CD4-positive, alpha-beta T cell (primary cell): ENCODE measurements at places on chromosomes 12 and 14.

- peak overlapping the region; percentile 96 for H3K4me3 ChIP-seq
- H3K27ac ChIP-seq = peak overlapping the region; percentile 89
- H3K4me1 ChIP-seq = peaks cover 13% of the 10 kb centered on the region
These were observed 628 bp upstream of the LLPH start for GRCh38 chr12:66131067-66131688.

DNA sequence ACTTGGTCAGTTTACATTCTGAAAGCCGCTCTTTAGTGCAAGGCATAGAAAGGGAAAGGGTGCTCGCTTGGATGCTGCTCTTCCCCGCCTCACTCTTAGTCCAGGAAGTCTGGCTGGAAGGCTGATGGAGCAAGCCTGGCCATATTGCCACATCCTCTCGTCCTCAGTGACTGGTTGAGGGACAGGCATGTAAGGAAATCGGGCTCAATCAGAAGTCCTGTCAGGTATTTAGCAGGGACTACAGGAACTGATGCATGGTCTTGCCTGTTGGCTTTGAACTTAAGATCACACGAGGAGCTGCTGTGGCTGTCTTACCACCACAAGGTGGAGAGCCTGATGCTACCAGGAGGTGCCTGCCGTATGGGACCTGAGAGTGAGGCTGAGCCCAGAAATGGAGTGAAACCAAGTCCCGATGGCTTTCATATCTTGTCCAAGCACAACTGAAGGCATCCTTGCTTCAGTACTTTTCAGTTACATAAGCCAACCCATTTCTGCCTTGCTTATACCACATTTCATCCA, 10.7 kb upstream of the C12orf75 start:
- H3K27me3 ChIP-seq = no peaks in the 10 kb centered on the region
- H3K4me1 ChIP-seq = peaks cover 10% of the 10 kb centered on the region

DNA sequence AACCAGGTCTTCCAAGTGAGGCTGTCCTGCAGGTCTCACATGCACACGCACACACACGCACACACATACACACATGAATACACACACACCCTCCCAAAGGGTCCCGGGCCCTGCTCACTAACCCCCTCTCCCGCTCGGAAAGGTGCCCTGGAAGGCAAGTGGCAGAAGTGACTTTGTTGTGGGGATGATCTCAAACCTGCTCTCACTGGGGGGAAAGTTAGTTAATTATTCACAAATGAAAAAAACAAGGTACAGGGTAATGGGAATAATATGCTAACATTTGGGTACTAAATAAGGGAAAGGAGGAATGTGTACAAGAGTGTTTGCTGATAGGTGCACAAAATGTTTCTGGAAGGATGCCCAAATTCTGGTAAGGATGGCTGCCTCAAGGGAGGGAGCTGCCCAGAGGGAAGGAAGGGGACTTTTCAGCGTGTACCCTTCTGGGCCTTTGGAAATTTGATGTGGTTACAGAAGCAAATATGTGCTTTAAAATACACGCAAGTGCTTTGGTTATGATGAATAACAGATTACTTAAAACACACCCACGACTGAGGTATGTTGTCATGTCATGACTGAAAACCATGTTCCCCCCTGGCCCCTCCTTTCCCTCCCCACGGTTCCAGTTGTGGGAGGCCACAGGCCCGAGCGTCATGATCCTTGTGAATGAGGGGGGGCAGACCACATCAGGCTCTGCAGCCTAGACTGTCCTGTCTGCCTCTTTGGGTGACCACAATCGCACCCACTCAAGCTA, 43.3 kb upstream of the PLEKHG6 start:
- no peak for DNase-seq
- no peak overlapping the region for H3K4me3 ChIP-seq
- no peak overlapping the region for H3K27ac ChIP-seq
- no peaks in the 10 kb centered on the region for H3K27me3 ChIP-seq
- H3K36me3 ChIP-seq = no peaks in the 10 kb centered on the region
- no peaks in the 10 kb centered on the region for H3K4me1 ChIP-seq

DNA sequence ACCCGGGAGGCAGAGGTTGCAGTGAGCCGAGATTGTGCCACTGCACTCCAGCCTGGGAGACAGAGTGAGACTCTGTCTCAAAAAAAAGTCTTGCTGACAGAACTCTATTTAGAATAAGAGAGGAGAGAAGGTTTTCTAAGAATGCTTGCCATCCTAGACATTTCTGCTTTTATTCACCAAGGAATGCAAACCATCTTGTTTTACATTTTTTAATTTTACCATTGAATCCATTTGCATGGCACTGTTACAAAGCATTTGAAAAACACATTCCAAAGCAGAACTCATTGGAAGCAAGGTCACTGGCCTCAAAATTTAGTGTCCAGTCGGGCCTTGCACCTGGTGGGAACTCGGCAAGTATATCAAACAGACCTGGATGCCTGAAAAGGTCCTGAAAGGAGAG, 44.2 kb upstream of the RASSF3 start:
- no peak for DNase-seq
- H3K36me3 ChIP-seq = no peaks in the 10 kb centered on the region
- H3K4me1 ChIP-seq = peaks cover 24% of the 10 kb centered on the region
- no peak overlapping the region for H3K27ac ChIP-seq
- H3K4me3 ChIP-seq = no peak overlapping the region
- H3K27me3 ChIP-seq = no peaks in the 10 kb centered on the region

DNA sequence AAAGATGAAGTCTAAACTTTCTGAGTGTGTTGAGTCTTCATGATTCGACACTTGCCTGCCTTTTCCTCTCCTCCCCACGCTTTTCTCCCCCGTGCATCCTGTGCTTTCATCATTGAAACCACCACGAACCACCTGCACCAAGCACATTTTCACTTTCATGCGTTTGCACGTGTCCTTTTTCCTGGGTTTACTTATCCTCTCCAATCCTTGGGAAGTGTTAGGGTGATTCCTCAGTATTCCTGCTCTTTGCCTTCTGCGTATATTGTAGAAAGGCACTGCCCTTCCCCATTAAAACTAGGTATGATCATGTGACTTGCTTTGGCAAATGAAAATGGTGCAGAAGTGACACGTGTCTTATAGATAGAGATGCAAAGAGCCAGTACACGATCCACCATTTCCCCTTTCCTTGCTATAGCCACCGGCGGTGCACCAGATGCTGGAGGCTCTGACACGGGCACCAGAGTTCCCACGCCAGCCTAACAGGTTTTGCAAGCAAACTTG, 106.6 kb downstream of the BRMS1L start:
- peak overlapping the region; percentile 58 for H3K4me3 ChIP-seq
- H3K27me3 ChIP-seq = no peaks in the 10 kb centered on the region
- no peaks in the 10 kb centered on the region for H3K36me3 ChIP-seq
- no peak for DNase-seq
- H3K27ac ChIP-seq = peak overlapping the region; percentile 4

- no peak overlapping the region for H3K27ac ChIP-seq
- H3K36me3 ChIP-seq = no peaks in the 10 kb centered on the region
- H3K27me3 ChIP-seq = no peaks in the 10 kb centered on the region
- no peak for DNase-seq
- peaks cover 12% of the 10 kb centered on the region for H3K4me1 ChIP-seq
These were observed 16.4 kb upstream of the BTG1 start for GRCh38 chr12:92162079-92162478.

- H3K27ac ChIP-seq = no peak overlapping the region
- peaks cover 32% of the 10 kb centered on the region for H3K4me1 ChIP-seq
- H3K4me3 ChIP-seq = no peak overlapping the region
- no peak for DNase-seq
These were observed 5.6 kb upstream of the INF2 start for GRCh38 chr14:104683653-104684448.

DNA sequence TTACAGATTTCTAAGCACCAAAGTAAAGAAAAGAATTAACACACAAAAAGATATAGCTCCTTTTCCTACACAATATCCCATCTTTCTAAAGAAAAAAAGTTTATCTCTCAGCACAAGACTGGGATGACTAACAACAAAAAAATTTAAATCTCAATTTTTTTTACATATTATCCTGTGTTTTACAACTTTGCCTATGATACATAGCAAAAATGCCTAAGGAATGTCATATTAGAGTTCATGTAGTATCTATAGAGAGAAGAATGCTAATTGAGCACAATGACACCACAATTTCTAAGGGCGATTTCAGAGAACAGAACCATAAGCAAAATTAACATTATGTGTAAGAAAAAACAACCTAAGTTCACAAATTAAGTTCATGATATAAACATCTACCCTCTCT, 16.3 kb downstream of the C2CD5 start:
- H3K27ac ChIP-seq = no peak overlapping the region
- H3K4me1 ChIP-seq = no peaks in the 10 kb centered on the region
- H3K27me3 ChIP-seq = no peaks in the 10 kb centered on the region
- H3K4me3 ChIP-seq = no peak overlapping the region
- no peak for DNase-seq
- H3K36me3 ChIP-seq = peaks cover 54% of the 10 kb centered on the region

- H3K36me3 ChIP-seq = no peaks in the 10 kb centered on the region
- H3K4me1 ChIP-seq = peaks cover 4% of the 10 kb centered on the region
- H3K27me3 ChIP-seq = no peaks in the 10 kb centered on the region
- H3K27ac ChIP-seq = no peak overlapping the region
- H3K4me3 ChIP-seq = no peak overlapping the region
These were observed 245.5 kb downstream of the PHLDA1 start for GRCh38 chr12:75786070-75786469.

DNA sequence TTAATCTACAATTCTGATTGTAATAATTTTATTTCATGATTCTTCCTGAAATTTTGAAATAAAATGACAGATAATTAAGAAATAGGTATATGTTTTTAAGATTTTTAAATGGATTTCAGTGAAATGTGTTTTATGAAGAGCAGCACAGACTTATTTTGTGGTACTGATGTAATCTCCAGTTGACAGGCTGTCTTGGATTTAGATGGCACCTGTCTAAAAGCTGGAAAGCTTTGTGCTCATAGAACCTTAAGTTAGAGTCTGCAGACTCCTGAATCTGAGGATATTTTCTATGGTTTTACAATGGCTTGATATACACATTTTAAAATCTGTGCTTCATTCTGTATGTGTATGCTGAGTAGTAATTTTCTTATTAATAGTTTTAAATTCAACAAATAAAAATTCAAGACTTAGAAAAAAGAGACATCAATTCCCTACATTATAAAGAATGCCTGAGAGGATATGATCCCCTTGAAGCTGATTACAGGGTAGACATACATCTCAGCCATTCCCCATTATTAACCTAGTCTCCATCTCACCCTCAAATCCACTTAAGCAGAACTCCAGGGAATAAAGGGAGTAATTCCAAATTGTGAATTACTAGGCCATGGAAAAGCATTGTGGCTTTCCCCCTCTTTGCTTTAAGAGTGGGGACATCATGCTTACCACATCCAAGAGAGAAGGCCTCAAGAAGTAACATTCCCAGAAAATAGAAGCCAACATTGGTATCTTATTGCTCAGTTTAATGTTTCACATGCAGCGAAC, 33.7 kb upstream of the ACSS3 start:
- H3K4me3 ChIP-seq = no peak overlapping the region
- H3K27ac ChIP-seq = no peak overlapping the region
